ENCODE measurements at places on chromosomes 1 and 21.

- no peak for DNase-seq
These were observed 354.6 kb downstream of the PTPRU start for GRCh38 chr1:29590583-29591565.

DNA sequence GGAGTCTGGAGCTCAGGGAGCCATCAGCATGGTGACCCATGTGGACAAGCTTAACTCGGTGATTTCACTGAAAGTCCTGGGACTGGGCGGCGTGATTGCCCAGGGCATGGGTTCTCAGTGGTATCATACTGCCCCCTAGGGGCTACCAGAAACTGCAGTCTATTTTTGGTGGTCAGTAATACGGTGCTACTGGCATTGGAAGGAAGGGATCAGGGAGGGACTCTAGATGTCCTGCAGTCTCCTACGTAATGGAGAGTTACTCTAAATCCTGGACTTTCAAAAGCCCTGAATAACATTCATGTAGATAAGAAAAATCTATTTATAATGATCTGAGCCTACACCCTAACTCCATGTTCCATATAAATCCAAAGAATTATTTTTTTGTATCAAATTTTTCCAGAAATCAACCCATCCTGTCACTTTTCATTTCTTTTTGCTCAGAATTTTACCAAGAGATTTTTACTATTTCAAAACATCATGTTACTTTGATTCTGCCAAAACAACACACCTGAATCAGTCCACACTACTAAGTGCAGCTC is 37.3 kb downstream of the PABPC4 start:
- DNase-seq: no peak

- no peak for DNase-seq
These were observed 154.4 kb downstream of the PLPP3 start for GRCh38 chr1:56424744-56425493.

DNA sequence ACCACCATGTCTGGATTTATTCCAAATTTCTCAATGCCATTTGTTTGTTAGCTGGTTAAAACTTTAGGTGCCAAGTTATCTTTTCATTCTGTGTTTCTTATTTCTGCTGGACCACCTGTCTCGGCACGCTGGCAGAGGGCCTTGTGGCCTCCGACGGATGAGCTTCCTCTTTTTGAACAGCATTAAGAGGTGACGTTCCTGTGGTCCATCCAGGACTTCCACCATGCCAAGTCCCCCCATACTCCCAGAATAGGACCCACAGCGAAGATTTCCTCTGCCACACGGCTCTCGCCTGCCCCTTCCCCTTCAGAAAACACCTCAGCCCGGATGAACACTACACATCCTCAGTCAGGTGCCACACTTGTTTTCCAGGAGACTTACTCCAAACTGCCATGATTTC is 73.8 kb downstream of the NTPCR start:
- DNase-seq: no peak

DNA sequence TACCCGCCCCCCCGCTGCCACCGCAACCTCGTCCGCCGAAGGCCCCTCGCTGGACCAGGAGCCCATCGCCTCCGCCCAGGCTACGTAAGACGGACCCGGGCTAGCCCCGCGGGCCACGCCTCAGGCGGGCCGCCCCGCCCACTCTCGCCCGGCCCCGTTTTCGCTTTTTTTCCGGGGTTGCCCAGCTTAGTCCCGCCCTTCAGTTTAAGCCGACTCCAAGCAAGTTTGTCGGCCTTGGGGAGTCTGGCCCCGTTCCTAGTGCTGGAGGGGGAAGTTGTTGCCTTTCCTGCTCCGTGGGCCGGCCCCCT is 3.0 kb downstream of the RUSC1 start:
- peak; percentile 55 for DNase-seq
